CD4-positive, alpha-beta T cell (primary cell): ENCODE measurements at places on chromosomes 1 and 21. TPM values are rescaled to one million over a fixed set of nuclear protein-coding genes. Genes with fewer than 3 reads are reported as not detected.
A peak's percentile ranks its signal among the peaks of the same experiment; 100 is the strongest.

CA6 gene
- total RNA-seq = 0.20 TPM

CYP4X1 gene
- total RNA-seq = not detected

REN gene
- total RNA-seq = not detected

CD101 gene
- 2.2 TPM for total RNA-seq

LMOD1 gene
- total RNA-seq = not detected

CCDC190 gene
- not detected for total RNA-seq

CAPN8 gene
- total RNA-seq = 0.34 TPM

BLACAT1 gene
- total RNA-seq = not detected

LDLRAD1 gene
- not detected for total RNA-seq

TRIM67 gene
- not detected for total RNA-seq

NR0B2 gene
- not detected for total RNA-seq

UBE2U gene
- total RNA-seq = not detected

LCE1C gene
- total RNA-seq = not detected

EDARADD gene
- total RNA-seq = 1.7 TPM

CD34 gene
- not detected for total RNA-seq

LAD1 gene
- not detected for total RNA-seq

C1orf167 gene
- total RNA-seq = not detected

HPDL gene
- total RNA-seq = not detected

ADCY10 gene
- 0.52 TPM for total RNA-seq

DISP1 gene
- total RNA-seq = 1.4 TPM

- DNase-seq = no peak
These were observed 1.9 kb downstream of the RIMS3 start for GRCh38 chr1:40663324-40664166.

DNA sequence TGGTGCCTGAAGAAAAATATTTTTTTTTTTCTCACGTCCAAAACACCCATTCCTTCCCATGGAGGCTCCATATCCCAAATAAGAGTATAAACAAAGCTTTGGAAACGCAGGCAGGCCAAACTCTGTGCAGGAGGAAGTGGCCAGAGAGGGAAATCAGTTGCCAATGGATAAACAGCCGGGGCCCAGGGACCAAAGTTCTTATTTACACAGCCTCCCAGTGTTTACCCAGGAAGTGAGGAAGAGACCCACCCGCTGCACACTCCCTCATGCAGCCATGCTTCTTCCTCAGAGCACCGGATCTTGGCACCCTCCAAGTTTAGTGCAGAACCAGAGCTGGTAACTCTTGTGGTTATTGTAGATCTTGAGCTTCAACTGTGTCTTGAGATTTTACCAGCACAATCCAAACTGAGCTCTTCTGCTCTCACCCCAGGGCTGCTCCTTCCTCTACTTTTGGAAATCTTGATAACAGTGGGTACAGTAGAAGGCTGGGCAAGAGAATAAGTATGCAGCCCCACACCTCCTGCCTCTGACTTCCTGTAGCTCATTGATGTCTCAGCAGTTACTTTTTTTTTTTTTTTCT is 14.2 kb downstream of the MARCKSL1 start:
- peak; percentile 70 for DNase-seq

GRCh38 chr1:53286955-53287354 is 40.9 kb downstream of the LRP8 start:
- DNase-seq = no peak

- no peak for DNase-seq
These were observed 108.0 kb upstream of the ADAR start for GRCh38 chr1:154716011-154716410.

- no peak for DNase-seq
These were observed 7.5 kb upstream of the CDC14A start for GRCh38 chr1:100344774-100345173.

DNA sequence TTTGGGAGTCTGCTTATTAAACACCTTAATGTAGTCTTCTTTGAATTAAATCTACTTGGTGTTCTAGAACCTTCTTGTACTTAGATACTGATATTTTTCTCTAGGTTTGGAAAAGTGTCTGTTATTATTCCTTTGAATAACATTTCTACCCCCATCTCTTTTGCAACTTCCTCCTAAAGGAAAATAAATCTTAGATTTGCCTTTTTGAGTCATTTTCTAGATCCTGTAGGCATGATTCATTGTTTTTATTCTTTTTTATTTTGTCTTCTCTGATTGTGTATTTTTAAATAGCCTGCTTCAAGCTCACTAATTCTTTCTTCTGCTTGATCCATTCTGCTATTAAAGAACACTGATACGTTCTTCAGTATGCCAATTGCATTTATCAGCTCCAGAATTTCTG is 155.9 kb upstream of the NEGR1 start:
- DNase-seq = no peak

DNA sequence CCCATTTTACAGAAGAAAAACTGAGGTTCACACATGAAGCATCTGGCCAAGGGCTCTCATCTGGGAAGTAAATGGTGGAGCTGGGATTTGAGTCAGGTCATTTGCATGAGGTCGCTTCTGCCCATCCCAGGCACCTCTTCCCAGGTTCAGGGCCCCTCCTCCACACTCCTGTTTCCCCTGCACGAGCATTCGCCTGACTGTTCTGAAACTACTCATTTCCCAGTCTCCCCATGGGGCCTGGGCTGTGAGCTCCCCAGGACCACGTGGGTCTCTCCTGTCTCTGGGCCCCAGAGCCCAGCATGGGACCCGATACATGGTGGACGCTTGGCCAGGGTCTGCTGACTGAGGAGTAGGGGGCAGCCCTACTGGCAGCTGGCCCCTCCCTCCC is 360.8 kb downstream of the MATN1 start:
- DNase-seq = no peak

DNA sequence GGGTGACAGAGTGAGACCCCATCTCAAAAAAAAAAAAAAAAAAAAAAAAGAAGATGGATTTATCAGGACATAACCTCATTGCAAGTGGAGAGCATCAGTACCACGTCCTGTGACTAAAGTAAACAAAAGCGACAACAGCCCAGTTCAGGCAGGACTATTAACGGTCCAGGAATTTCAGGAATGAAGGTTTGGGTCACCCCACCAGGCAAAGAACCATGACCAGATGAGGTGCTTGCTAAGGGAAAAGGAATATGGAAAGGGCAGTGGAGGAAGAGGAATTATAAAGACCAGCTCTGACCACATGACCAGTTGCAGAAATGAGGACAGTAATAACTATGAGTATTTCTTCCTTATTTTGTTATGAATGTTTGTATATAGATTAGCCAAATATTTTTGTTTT is 35.4 kb upstream of the EIF4G3 start:
- DNase-seq = no peak

GRCh38 chr1:222404710-222405109 is 143.2 kb downstream of the HHIPL2 start:
- DNase-seq = no peak

GRCh38 chr1:204617256-204618147 is 68.0 kb downstream of the LRRN2 start:
- no peak for DNase-seq

DNA sequence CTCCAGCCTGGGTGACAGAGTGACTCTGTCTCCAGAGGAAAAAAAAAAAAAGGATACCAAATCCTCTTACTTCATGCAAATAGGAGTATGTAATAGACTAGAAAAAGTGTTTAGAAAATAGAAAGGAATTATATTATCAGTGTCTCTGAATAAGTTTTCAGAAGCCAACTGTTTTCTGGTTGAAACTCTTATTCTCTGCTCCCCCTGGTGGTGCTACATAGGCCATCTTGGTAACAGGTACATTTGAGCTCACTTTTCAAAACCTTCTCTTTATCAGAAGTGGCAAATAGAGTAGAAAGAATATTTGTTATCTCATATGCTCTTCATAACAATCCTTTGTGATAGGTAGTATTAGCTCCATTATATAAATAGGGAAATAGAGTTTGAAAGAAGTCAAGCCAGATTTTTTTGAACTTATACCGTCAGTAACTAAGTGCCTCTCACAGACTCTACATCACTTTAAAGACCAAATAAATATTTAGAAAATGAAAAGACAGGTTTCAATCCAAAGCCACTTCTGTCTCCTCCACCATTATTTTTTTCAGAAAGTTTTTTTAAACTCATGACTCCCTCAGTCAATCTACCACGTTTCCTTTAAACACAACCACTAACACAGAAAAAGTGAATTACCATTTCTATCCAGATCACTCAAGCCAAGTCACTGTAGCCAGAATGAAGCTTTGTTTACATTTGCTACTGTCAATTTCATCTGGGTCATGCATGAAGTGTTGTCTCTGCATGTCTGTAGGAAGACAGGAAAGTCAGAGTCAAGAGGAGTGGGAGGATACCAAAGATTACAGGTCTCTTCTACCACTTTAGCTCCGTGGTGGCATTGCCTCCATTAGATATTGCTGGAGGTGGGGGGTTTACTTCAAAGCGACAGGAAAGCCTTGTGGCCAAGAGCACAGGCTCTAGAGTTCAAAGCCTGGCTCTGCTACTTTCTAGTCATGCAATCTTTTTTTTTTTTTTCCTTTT is 45.6 kb downstream of the IL23R start:
- DNase-seq = peak; percentile 16

DNA sequence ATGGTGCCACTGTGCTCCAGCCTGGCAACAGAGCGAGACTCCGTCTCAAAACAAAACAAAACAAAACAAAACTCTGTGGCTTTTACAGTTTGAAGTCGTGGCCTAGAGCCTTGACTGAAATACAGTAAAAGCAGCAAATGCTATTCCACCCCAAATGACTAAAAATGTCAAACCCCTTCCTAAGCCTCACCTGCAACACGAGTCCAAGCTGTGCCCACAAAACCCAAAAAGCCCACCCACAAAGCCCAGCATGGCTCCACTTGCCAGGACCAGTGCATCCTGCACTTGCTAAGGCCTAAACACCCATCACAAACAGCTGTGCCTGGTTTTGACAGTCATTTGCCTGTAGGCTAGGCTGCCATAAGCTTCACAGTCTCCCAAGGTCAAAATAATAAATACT is 21.3 kb downstream of the VAV3 start:
- no peak for DNase-seq

DNA sequence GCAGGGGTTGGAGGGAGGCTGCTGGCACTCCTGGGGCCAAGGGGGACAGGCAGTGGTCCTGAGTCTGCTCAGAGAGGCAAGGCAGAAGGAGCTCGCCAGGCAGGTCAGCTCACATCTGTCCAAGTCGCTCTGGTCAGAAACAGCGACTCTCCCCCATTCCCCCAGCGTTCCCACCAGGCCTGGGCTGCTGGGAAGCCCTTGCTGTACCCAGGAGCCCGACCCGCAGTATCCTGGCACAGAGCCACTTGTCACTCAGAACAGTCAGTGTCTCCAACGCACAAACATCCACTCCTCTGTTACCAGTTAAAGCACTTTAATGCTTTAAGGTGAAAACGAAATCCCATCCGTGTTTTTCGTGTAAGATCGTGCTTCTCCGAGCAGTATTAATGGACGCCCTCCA is 16.6 kb upstream of the CCDC27 start:
- no peak for DNase-seq

GRCh38 chr1:232621050-232621449 is 8.9 kb downstream of the SIPA1L2 start:
- no peak for DNase-seq

GRCh38 chr1:149884433-149885338 is 14.7 kb upstream of the BOLA1 start:
- peak; percentile 54 for DNase-seq

DNA sequence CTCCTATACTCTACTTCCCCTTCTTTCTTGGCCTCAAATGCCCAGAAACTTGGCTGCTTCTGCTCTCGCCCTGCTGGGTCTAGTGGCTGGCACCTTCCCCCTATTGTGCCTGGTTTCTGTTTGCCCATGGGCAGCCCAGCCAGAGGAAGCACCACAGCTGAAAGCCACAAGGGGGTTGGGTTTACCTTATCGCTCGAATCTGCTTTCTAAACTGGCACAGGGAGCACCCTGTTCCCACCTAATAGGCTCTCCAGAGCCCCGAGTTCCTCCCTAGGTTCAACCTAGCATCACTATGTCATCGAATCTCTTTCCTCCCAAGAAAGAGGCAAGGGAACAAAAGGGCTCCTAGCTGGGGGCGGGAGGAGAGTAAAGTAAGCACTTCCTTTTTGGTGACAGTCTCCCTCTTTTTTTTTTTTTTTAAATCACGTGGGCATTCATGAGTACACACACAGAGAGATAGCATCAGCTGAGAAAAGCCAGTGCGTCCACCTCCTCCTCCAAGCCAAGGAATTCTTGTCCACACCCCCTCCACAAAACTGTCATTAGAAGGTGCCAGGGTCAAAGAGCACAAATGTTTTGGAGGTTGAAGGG is 72.8 kb downstream of the PLEKHA6 start:
- DNase-seq = peak; percentile 10

- DNase-seq = no peak
These were observed 143.7 kb downstream of the PCNX2 start for GRCh38 chr1:233151861-233152260.

GRCh38 chr1:149963358-149963757 is 26.7 kb upstream of the MTMR11 start:
- DNase-seq = no peak

- DNase-seq = no peak
These were observed 73.1 kb upstream of the SCCPDH start for GRCh38 chr1:246651012-246651695.

GRCh38 chr1:23074012-23074411 is 54.7 kb downstream of the KDM1A start:
- no peak for DNase-seq

- DNase-seq = peak; percentile 13
These were observed 849 bp downstream of the NFIA start for GRCh38 chr1:61083013-61083806.

GRCh38 chr1:173823781-173824314 is 625 bp upstream of the DARS2 start:
- DNase-seq = no peak

DNA sequence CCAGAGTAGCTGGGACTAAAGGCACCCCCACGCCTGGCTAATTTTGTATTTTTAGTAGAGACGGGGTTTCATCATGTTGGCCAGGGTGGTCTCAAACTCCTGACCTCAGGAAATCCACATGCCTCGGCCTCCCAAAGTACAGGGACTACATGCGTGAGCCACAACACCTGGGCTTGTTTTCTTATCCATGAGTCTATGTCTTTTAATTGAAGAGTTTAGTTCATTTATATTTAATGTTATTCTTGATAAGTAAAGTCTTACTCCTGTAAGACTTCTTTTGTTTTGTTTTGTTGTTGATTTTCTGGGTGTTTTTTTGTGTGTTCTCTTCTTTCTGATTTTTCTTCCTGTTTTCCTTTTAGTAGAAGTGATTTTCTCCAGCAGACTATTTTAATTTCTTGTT is 621.0 kb downstream of the LTN1 start:
- DNase-seq = no peak

- no peak for DNase-seq
These were observed 102.8 kb downstream of the PRDM16 start for GRCh38 chr1:3171761-3172160.

GRCh38 chr1:7579831-7580804 is 191.0 kb upstream of the VAMP3 start:
- no peak for DNase-seq

DNA sequence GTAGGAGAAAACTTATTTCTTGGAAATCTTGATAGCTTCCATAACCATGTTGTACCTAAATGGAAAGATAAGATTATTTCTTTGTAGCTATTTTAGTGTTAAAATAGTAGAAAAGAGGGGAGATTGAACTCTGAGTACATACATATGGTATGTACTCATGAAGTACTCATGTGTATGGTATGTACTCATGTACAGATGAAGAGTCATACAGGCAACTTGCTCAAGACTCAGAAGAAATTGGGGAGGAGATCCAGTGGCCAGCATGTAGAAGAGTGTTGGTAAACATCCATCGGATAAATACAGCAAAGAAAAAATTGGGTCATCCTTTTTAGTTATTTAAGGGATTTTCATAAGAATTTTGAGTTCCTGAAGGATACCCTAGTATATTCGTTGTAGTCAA is 29.0 kb downstream of the MDM4 start:
- no peak for DNase-seq

GRCh38 chr21:46585191-46585953 is 19.5 kb downstream of the S100B start:
- no peak for DNase-seq
